ENCODE measurements at places on chromosomes 7 and 10. TPM values are rescaled to one million over a fixed set of nuclear protein-coding genes. Genes with fewer than 3 reads are reported as not detected.
A peak's percentile ranks its signal among the peaks of the same experiment; 100 is the strongest.

DNA sequence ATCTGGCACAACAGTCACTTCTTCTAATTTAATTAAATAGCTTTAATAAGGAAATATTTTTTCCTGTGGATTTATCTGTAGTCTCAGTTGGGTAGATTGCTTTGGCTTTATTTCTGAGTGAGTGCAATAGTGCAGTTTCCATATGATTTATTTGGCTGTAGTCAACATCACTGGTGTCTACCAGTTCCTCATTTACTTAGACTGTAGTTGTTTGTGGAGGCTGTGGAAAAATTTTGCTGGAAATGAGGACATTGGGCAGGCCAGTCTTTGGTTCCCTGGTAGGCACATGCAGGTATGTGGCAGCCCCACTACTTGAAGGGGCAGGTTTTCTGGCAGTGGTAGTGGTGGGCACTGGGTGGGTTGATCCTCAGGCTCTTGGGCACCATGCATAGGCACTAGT, 15.5 kb downstream of the TAS2R40 start:
- DNase-seq, result no peak

DNA sequence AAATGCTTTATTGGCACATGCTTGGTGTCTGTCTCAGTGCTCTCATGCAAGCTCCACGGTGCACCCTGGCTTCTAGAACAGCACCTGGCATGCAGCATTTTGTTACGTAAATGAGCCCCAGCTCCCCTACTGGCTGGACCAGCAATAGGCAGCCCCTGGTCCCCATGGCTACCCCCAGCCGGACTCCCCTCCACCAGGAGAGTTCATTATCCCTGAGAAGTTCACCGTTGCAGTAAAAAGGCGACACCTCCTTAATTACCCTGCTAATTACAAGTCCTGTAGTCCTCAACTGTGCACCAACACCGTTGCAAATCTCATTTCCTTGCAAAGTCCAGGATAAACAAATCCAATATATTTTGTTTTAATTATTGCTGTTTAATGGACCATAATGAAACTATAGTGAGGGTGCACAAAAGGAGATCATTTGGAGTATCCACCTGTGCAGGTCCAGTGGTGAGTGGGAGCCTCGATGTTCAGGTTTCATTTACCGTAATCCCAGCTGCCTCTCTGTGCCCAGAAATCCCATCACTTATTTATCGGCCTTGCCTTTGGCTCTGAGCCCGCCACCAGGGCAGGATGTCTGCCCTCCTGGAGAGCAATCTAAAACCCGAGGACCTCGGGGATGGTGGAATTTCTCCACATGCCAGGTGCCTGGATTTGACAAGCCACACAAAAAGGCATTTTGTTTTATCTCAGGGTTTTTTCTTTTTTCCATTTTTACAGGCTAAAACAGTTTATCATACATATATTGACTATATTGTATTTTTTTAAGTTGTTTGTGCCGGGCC, 12.8 kb upstream of the DRGX start:
- DNase-seq, result peak; percentile 6

- DNase-seq, result no peak
These were observed 926.7 kb upstream of the ZNF722 start for GRCh38 chr7:63071920-63072319.

SRPK2 gene
- 69.8 TPM for total RNA-seq

DNA sequence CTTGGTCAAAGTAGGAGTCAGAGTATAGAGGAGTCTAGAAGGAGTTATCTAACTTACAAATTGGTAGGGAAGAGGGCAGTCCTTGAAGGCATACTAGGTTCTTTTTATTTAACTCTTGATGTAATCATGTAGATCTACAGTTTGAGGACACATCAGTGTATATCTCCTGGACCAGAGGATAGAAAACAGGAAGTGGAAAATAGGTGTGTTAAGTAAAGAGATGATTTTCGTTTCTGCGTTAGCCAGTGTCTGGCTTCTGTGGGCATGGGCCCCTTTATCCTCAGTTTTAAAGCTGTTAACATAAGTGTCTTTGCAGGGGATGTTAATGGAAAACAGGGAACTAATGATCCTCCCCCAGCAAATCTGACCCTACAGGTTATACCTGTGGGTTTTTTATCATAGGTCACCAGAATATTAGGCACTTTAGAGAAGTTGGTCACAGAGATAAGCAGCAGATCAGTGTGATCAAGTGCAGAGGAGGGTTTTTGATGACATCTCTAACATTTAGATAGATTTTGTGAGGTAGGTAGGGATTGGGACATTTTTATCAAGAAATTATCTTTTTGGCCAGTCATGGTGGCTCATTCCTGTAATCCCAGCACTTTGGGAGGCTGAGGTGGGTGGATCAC, 58.6 kb upstream of the PRSS1 start:
- no peak for DNase-seq

- DNase-seq, result no peak
These were observed 642.1 kb downstream of the PARD3 start for GRCh38 chr10:34172936-34173533.

- peak; percentile 57 for DNase-seq
These were observed 74.5 kb downstream of the BMPER start for GRCh38 chr7:33979807-33980355.

GRCh38 chr7:44375236-44375699, 49.9 kb upstream of the CAMK2B start:
- DNase-seq, result no peak

GRCh38 chr10:7159928-7160327, 250.9 kb downstream of the SFMBT2 start:
- DNase-seq, result no peak

- DNase-seq, result no peak
These were observed 122.1 kb downstream of the EGFR start for GRCh38 chr7:55140941-55141278.

AEBP1 gene
- total RNA-seq, result 1.2 TPM

CCDC201 gene
- not detected for total RNA-seq

DNA sequence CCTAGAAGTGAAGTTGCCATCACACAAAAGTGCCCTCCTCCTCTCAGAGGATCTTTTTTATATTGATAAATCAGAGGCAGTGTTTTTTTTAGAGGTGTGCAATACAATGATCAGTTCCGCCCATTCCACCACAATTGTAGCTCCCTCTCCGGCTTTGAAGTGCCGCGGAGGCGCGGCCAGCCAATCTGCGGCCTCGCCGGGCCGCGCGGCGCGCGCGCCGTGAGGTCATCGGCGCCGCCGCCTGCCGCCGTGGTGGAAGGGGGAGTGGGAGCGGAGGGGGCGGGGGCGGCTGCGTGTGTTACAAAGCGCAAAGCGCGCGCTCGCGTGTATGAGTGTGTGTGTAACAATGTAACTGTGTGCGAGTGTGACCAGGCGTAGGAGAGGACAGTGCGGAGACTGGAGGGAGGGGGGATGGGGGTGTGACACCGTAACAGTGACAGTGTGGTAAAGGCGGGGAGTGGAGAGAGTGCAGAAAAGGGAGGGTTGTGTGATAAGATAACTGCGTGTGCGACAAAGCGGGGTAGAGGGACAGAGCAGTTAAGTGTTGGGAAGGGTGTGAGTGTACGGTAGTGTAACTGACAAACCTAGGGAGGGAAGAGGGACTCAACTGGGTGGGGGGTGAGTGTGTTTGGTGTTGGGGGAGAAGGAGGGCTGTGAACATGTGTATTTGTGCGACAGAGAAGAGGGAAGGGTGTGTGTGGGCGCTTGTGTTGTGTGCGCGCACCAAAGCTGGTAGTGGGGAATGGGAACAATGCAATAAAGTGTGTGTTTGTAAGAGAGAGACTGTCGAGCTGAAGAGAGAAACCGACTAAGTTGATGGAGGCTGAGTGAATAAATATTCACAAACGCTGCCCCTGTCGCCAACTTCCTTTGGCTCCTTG, at the start of gene SP8:
SP8 (minus strand) TSS at position 108 of the 881 bp plus-strand sequence; CDS start at position 20, 88 bp downstream.
- DNase-seq, result no peak
